NCI-H2081 (cell line): ENCODE measurements at places on chromosomes 16 and 17.

DNA sequence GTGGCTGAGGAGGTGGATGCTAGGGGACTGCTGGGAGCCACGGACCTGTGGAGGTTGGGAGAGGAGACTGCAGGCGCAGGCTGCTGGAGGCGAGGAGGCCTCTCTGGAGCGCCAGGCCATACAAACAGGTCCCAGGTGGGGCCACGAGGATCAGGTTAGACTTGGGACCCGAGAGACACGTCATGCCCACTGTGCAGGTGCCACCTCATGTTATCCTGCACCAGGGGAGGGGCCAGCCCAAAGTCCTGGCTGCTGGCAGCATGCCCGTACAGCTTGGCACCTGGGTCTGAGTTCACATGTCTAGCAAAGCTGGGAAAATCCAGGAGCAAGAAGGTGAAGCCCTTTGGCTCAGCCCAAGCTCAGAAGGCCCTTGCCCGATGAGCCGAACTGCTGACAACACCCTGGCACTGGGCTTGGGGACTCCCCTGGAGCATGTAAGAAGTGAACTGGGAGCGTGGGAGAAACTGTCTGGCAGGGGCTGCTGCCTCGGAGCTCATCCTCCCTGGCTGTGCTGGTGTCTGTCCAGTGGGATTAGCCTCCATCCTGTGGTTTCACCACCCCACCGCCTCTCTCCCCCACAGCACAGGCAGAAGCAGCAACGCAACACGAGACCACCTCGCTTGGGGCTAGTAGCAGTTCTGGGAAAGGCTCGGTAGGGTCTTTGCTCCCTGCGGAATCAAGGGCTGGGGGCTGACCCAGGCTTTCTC, 5.3 kb downstream of the ARHGDIA start:
- DNase-seq, result peak; percentile 66

DNA sequence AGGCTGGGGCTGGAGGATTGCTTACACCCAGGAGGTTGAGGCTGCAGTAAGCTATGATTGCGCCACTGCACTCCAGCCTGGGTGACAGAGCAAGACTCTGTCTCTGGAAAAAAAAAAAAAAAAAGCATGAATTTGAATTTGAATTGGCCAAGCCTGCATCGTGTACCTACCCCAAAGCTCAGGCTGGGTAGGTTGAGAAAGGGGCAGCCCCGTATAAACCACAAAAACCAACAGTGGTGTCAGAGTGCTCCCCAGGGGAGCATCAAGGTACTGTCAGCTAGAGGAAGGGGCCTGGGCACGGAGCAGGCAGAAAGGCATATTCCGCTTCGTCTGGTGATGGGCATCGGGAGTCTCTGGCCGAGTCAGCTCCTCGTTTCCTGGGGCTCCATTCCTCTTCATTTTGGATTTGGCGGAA, 40.9 kb downstream of the RAP1GAP2 start:
- DNase-seq, result no peak

DNA sequence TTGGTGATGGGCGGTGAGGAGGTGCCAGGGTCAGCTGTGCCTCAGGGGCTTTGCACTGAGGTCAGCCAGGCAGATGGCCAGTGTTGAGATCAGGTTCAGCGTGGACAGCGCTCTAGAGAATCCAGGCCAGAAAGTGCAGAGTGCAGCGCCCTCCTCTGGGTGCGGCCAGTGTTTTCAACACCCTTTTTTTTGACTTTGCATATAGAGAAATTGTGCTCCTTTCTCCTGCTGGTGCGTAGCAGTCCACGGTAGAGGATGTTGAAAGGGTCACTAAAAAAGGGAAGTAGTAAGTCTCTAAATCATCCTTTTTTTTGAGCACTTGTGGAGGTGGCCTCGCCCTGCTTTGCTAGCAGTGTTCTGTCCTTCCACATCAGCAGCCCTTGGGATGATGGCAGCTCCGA, 53.9 kb downstream of the BANP start:
- DNase-seq, result no peak

DNA sequence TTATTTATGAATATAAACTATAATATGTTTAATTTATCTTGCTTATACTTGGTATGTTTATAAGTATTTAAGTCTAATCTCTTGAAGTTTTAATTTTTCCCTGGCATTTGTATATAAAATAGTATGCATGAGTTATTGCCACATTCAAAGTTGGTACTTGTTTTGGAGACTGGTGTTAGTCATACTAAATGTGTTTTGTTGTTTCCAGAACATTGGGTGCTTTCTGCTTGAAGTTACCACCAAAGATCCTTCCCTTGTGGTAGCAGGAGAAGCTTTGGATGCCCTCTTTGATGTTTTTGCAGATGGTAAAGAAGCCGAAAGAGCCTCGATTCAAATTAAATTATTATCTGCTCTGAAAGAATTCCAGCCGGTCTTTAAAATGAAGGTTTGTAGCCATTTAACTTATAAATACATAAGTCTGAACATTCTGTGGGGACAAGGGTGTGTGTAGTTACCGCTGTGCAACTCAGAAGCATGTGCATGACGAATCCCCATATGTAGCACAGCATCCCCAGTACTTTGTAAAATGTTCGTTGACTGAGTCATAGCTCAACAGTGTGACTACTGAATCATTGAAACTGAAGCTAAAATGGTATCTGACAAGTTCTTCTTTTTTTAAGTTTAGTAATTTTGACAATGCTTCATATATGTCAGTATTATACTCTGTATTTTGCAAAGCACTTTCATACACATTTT, 36.4 kb downstream of the HEATR3 start:
- DNase-seq, result no peak

- DNase-seq, result no peak
Measured at GRCh38 chr17:75814900-75815373, 29.3 kb downstream of the UNC13D start.

- no peak for DNase-seq
Measured at GRCh38 chr17:29194669-29195068, 14.5 kb upstream of the MYO18A start.

- DNase-seq, result no peak
Measured at GRCh38 chr16:87956098-87956364, 4.8 kb downstream of the BANP start.

DNA sequence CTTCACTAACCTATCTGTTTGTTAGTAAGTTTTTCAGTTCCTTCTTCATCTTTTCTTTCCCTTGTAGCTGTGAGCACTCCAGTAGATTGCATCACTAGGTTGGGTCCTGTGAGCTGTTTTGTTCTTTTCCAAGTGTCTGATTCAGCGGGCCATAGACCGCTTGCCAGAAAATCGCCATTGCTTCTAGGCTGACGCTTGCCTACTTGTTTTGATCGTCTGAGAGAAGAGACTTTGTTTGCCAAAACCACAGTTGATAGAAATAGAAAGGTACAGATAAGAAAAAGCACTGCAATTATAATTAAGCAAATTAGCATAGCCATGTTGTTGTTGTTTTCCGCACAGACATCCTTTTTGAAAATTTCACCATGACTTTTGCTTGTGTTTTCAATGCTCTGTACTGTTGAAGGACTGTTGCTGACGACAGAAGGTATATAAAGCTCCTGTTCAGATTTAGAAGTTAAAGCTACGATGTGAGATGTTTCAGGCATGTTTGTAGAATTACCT, 3.1 kb downstream of the EVI2A start:
- no peak for DNase-seq

DNA sequence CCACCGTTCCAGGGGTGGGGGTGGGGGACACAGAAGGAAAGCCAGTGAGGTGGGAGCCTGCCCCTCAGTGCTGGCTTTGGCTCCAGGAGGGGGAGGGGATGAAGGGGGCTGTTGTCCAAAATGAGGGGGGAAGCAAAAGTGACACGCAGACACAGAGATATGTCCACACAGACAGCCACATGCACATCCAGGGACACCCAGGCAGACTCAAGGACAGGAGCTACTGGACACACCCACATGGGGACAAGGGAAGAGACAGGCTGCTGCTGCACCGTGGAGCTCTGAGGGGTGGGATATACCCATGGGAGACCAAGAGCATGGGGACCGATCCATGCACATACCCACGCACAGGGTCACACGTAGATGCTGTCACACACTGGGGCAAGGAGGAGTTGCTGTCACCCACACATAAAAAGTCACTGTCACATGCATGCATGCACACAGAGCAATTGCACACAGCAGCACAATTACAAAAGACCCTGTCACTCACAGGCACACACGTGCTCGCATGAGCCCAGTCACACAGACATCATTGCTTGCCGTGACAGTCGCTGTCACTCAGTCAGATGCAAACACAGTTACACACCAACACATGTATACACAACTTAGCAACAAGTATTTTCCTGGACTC, 1.3 kb downstream of the THRA start:
- DNase-seq, result no peak

GRCh38 chr16:62059527-62059926, 23.3 kb upstream of the CDH8 start:
- DNase-seq, result no peak

DNA sequence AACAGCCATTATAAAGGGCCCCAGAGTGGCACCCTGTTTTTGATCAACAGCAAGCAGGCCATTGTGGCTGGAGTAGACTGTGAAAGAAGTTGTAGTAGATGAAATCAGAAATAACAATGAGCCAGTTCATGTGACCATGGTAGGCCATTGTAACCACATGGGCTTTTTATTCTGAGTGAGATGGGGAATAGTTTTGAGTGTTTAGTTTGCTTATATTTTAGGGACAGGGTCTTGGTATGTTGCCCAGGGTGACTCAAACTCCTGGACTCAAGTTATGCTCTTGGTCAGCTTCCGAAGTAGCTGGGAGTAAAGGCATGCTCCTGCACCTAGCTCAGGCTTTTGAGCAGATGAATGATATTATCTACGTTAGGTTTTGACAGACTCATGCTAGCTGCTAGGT, 12.0 kb downstream of the CBFB start:
- DNase-seq, result no peak

- no peak for DNase-seq
Measured at GRCh38 chr16:85447693-85448313, 165.3 kb upstream of the GSE1 start.
